RKO (cell line): ENCODE measurements at places on chromosomes 13 and 19.

GRCh38 chr13:39527961-39528660, 74.9 kb downstream of the LHFPL6 start:
- DNase-seq = peak; percentile 87

DNA sequence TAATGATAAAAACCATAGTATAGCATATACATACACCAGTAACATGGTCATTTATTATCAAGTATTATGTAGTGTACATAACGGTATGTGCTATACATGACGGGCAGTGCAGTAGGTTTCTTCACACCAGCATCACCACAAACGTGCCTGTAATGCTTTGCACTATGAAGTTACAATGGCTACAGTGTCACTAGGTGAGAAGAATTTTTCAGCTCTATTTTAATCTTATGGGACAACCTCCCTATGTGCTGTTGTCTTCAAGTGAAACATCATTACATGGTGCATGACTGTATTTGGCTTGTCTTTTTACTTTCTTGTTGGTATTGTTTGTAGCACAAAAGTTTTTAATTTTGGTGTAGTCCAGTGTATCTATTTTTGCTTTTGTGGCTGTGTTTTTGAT, 18.7 kb downstream of the CDK8 start:
- no peak for DNase-seq

GRCh38 chr13:42071672-42072419, 23.4 kb downstream of the DGKH start:
- no peak for DNase-seq

GRCh38 chr13:57918913-57919312, 287.4 kb downstream of the PCDH17 start:
- DNase-seq = no peak

- DNase-seq = peak; percentile 20
Observed at GRCh38 chr13:57346786-57347185, 179.8 kb downstream of the PRR20E start.

DNA sequence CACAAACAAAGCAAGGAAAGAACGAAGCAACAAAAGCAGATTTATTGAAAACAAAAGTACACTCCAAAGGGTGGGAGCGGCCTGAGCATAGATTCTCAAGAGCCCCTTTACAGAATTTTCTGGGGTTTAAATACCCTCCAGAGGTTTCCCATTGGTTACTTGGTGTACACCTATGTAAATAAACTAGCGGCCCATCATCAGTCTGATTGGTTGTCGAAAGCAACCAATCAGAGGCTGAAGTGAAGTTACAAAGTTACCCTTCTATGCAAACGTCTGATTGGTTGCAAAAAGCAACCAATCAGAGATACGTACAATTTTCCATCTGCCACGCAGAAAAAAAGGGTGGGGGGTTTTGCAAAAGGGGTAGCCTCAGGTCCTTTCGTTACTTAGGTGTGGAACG, 96.3 kb upstream of the UBAC2 start:
- DNase-seq = no peak

GRCh38 chr19:45674946-45675345, 6.9 kb downstream of the GIPR start:
- DNase-seq = no peak

DNA sequence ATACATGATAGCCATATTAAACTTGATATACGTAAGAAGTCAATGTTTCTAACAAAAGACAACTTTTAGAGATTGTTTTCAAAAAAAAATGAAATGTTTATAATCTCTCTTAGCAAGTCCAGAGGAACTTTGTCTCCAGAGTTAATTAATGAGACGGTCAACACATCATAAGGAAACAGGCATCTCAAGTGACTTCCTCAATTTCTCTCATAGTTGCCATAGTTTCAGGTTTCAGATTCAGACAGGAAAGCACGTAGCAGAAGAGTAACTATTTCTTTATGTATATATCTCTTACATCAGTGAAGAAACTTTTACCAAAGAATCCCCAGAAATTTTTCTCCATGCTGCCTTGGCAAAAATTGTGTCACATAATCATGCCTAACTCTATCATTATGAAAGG, 159.6 kb upstream of the ATXN8OS start:
- no peak for DNase-seq

DNA sequence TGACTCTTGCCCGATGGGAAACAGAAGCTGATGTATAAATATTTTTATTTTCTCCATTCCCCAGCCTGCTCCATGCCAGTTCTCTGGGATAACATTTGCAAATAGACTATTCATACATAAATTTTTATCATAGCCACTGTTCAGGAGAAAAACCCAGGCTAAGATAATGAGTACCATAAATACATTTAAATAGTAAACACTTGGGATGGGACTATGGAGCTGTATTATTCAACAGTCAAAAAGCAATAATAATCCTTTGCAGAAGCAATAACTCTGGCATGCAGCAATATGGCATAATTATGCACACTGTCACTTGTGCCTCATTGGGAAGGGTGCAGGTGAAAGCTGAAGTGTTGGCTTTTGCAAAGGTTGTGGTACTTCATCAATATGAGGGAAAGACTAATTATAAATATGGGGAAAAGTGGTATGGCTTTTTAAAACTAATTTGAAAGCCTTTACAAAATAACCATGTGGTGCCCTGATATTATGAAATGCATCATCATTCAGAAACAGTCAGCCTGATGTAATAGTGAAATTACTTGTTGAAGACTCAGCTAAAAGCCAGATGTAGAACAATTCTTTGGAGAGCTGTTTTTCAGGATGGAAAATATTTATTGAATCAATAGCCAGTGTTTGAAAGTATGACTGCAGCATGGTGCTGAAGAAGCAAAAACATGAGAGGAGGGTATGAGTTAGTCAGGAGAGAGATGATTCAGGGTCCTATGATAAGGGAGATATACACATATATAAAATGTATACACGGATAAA, 2476.7 kb downstream of the PCDH9 start:
- peak; percentile 9 for DNase-seq

GRCh38 chr19:37114001-37114400, 35.8 kb downstream of the ZNF420 start:
- peak; percentile 51 for DNase-seq

DNA sequence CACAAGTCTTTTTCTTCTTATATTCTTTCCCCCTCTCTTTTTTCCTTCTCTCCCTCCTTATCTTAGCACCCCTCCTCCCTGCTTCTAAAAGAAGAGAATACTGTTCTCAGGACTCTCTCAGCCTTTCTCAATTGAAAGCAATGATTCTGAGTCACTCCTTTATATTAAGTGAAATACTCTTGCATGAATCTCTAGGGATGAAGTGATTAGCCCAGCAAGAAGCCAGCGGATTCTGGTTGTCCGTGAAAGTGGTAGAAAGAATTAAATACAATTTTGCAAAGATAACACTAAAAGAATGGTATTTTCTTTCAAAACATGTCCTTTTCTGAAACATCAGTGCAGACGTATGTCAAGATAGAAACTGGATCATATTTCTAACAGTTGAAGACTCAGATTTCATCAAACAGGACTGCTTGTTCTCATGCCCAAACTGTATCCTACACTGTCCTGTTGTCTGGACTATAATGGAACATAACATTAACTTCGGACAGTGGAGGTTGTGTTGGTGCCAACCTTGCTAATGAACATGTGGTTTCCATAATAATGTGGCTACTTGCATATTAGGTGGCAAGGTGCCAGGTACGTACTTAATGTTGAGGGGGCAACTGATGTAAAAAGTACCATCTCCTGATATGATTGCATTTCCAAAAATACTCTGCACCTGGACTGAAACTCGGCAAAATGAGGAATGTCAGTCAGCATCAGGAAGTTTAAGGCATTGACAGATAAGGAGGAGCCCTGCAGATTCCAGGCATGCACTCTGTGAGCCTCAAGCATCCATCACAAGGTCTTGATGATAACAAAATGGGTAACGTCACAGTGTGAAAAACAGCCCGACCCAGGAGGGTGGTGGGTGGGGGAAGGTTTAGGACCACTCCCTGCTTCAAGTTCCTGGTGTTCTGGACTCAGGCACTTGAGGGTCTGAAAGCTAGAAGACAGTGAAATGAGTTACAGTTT, 357.2 kb downstream of the DLEU7 start:
- DNase-seq = no peak

- DNase-seq = no peak
Observed at GRCh38 chr19:4516939-4517300, 1.4 kb downstream of the PLIN4 start.

DNA sequence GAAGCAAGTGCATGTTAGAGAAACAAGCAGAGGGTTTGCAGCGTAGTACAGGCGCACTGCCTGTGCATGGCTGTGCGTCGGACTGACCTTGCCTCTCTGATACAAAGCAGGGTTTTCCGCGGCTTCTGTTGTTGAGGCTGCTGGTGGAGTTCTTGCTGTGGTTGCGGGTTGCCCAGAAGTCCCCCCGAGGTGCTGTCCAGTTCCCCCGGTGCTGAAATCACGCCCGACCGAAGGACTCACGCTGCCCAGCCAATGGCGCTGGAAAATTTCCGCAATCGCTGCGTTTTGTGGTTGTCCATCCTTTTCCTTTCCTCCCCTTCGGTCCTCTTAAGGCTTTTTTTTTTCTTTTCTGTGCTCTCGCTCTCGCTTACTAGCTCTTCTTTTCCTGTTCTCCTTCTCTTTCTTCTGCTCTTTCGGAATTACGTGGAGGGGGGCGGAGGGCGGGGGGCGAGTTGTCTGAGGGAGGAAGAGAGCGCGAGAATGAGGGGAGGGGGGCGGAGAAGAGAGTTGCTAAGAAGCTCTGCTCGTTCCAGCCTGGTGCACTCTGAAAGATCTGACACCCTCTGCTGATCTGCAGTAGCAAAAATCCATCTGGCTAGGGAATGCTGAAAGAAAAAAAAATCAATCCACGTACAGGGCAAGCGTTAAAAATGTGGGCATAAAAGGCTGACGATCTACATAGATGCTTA, at the start of gene SLITRK1:
Gene SLITRK1, minus strand, starts transcription at position 558 of the 689 bp plus-strand sequence. CDS start 967 bp downstream, outside the sequence.
- DNase-seq = no peak

DNA sequence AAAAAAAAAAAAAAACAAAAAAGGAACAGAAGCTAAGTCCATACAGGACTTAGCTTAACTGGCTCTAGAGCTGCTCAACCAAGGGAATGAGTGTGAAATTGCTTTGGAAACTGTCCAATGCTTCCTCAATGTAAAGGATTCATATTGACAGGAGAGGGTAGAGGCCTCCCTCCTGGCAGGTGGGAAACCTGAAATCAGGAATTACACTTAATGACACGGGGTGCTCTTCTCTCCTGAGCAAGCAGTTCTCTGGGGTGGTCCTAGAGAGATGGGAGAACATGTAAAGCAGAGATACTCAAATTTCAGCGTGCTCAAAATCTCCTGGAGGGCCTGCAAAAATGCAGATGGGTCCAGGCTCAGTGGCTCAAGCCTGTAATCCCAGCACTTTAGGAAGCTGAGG, 3.6 kb upstream of the MAG start:
- DNase-seq = no peak

DNA sequence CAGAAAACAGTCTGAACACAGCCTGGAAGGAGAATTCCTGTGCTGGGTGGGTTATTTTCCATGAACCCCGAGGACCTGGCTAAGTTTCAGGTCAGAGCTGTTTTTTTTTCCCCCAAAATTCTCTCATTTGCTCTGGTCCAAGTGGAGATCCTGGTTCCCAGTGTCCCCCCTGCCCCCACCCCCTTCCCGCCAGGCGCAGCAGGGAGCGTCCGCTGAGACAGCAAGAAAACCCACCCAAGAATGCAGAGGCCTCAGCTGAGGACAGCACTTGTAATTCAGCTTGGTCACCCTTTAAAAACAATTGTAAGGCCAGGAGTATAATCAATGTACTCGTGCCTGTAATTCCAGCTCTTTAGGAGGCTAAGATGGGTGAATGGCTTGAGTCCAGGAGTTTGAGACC, 11.4 kb upstream of the TSPAN16 start:
- DNase-seq = no peak

DNA sequence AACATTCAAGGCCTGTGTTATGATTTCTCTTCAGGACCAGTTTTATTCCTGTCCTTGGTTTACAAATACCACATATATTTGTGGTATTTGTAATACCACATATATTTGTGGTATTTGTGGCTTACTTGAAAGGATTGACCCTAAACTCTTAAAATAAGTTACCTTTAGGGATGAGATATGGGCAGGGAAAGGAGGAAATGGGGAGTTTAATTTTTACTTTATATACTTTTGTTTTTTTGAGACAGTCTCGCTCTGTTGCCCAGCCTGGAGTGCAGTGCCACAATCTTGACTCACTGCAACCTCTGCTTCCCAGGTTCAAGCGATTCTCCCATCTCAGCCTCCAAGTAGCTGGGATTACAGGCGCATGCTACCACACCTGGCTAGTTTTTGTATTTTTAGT, 2.3 kb upstream of the TGDS start:
- DNase-seq = no peak

DNA sequence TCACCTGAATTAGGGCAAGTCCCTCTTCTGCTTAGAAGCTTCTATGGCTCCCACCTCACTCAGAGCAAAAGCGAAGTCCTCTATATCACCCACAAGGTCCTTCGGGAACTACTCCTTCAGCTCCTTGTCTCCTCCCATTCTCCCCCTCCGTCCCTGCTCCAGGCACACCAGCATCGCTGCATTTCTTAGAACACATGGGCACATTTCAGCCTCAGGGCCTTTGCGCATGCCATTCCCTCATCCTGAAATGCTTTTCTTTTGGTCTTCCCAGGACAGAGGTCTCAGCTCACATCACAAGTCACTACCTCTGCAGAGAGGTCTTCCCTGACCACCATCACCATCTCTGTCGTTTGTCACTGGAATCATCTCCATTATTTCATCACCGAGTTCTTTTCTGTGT, 4.0 kb downstream of the S1PR5 start:
- DNase-seq = no peak

DNA sequence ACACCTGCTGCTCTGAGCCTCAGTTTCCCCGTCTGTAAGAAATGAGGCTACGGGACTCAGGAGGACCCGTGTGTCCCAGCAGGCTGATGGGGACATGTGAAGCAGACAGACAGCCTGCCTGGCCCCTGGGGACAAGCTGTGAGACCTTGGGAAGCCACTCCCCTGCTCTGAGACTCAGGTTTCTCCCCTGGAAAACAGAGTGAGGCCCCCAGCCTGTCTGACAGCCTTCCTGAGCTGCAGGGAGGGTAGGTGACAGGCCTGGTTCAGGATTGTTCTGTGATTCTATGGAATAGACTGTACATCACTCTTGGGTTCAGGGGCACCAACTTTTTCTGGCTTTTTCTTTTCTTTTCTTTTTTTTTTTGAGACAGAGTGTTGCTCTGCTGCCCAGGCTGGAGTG, 2.9 kb upstream of the NTF4 start:
- DNase-seq = no peak

GRCh38 chr13:93709506-93710244, 483.1 kb downstream of the GPC6 start:
- DNase-seq = no peak

GRCh38 chr13:102225892-102226291, 176.0 kb downstream of the FGF14 start:
- no peak for DNase-seq

- no peak for DNase-seq
Observed at GRCh38 chr19:3691372-3691716, 8.9 kb downstream of the PIP5K1C start.

- DNase-seq = no peak
Observed at GRCh38 chr19:35533822-35534392, 651 bp downstream of the GAPDHS start.
